ENCODE measurements at places on chromosomes 2 and 18.

- no peak for DNase-seq
Measured at GRCh38 chr18:59233017-59233410, 13.1 kb downstream of the GRP start.

GRCh38 chr18:48833701-48834412 is 116.9 kb downstream of the SMAD7 start:
- peak; percentile 63 for DNase-seq

- no peak for DNase-seq
Measured at GRCh38 chr2:168904358-168904757, 3.3 kb downstream of the G6PC2 start.

- no peak for DNase-seq
Measured at GRCh38 chr2:154198866-154199265, 327.1 kb downstream of the GALNT13 start.

DNA sequence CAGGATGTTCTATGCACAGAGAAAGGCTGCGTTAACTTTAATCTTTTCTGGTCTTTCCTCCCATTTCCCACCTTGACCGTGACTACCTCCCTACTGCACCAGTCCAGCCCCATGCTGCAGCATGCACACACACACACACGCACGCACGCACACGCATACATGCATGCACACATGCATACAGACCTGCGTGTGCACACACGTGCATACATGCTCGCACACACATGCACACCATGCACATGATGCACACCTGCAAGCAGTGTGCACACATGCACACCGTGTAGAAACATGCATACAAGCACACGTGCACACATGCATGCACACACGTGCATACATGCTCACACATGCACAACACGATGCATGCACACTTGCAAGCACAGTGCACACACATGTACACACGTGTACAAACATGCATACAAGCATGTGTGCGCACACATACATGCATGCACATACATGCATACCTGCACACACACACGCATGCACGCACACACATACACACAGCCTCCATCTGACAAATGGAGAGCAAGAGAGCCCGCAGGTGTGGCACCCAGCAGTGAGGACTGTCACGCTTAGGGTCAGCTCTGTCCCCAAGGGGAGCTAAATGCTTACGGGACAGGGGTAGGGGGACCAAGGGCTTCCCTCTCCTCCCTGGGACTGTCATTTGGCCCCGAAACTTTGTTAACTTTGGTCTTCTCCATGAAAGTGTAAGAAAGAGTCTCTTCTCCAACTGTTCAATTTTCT is 18.2 kb downstream of the SNORC start:
- DNase-seq = no peak

DNA sequence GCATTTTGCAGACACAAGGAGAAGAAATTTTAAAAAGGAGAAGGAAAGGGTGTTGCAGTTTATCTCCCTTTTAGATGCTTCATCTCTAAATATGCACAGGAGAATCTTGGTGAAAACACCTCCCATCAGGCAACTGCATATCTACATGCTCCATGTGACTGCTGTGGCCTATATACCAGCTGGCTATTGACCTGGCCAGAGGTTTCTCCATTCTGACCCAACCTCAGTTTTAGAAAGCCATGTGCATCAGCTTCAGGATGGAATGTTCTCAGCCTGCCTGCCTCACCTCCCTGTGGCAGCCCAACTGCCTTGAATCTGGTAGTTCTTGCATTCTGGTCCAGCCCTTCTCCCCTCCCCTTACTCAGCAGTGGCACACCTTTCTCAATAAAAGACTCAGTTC is 1958.8 kb upstream of the CELF4 start:
- DNase-seq = no peak

GRCh38 chr18:50507120-50507590 is 52.7 kb upstream of the MAPK4 start:
- DNase-seq = no peak

DNA sequence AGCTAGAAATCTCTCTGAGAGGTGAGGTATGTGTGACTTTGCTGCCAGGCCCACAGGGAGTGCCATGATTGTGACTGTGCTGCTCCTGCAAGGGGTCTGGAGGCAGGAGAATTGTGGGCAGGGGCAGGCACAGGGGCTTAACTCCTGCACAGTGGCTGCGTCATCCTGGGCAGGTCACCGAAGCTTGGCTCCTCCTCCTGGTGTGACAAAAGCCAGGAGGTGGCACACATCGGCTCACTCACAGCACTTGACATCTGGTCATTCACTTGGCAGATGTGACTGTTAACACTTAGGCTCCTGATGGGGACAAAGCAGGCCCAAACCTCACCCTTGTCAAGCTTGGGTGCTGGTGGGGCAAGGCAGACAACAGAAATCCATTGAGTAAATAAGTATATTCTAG is 36.4 kb upstream of the GLI2 start:
- no peak for DNase-seq

GRCh38 chr18:25349131-25349925 is 2.6 kb downstream of the ZNF521 start:
- DNase-seq = no peak

DNA sequence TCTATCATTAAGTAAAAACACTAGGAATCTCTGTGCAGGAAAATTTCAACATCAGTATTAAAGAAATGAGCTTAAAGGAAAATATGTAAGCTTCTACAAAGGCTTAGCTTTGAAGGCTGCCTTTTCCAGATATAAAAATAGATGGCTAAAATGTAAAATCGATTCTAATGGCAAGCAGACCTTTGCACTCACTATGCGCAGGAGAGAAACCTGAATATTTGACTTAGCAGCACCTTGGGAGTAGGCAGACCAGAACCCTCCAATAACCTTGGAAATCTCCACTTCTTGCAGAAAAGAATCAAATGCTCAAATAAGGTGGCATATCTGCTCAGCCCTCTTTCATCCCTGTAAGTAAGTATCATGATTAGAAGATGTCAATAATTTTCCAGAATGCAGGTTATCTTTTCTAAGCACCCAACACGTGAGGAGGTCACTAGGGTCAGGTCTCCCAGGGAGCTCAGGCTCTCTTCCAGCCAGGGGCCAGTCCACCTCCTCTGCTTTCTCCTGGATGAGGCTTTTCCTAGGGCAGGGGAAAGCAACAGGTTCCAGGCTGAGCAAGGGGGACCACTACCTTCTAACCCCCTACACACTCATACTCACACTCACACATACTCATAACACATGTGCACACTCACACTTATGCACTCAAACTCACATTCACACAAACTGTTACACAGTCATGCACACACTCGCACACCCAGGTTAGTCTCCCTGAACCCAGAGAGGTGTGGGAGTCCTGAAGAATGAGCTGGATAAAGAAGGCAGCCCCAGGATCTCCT is 3.8 kb downstream of the PIEZO2 start:
- no peak for DNase-seq

GRCh38 chr2:98915751-98916358 is 20.2 kb downstream of the CRACDL start:
- DNase-seq = no peak

- no peak for DNase-seq
Measured at GRCh38 chr2:189824694-189825396, 40.6 kb downstream of the PMS1 start.

DNA sequence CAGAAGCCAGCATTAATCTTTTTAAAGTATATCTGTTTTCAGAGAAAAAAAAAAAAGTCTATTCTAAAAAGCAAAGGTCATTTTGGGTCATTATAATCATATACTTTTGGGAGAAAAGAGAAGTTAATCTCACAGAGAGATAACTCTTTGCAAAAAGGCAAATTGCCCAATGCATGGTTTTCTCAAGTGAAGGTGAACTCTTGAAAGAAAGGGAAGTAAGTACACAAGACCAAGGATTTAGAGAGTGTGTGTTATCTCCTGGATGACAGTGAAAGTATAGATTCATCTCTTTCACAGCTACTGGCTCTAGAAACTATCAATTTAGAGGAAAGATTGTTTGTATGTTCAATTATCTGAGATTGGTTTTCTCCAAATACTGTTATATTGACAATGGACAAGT is 151.4 kb downstream of the CD8B2 start:
- no peak for DNase-seq

DNA sequence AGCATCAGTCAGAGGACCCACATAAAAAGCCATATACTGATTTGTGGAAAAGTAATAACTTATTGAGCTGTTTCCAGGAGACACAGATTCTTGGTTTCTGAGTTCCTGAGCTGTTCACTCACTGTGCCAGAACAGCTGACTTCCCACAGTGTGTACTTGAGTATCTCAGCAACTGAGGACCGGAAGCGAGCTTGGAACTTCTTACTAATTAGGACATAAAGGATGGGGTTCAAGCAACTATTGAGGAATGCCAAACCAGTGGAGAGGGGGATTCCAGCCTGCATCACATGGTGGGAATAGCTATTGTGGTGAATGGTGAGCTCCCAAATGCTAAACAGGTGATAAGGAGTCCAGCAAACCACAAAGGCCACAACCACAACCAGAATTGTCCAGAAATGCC is 16.4 kb downstream of the EEF1B2 start:
- DNase-seq = no peak

DNA sequence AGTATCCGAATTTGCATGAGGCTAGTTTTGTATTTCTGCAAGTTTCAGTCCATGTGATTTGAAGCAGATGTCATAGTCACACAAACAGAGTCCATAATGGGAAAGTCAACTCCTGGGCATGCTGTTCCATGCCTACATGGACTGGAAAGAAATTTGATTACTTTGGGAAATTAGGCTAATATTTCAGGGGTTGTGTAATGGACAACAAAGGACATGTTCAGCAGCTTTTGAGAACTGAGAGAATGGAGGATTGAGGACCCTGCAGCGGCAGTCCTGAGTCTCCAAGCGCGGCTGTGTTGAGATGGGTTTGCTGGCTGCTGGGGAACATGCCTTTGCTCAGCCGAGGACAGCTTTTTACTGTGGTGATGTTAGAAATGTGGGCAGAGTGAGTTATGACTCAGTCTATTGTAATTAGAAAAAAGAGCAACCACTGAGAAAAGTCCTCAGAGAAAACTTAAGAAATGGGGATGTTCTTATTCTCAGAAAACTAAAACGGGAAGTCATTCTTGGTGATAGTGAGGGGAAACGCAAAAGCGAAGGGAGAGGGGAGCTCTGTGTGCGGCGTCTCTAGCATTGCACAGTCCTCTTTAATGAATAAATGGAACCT is 149.2 kb downstream of the FAM210A start:
- DNase-seq = peak; percentile 45

- no peak for DNase-seq
Measured at GRCh38 chr2:137020452-137021196, 255.3 kb downstream of the THSD7B start.

All from CD4-positive, alpha-beta T cell treated with Interferon gamma for 1 hour (primary cell).